OCI-LY7 (cell line): ENCODE measurements at places on chromosomes 1 and 21. TPM values are rescaled to one million over a fixed set of nuclear protein-coding genes. Genes with fewer than 3 reads are reported as not detected.
A peak's percentile ranks its signal among the peaks of the same experiment; 100 is the strongest.

DNA sequence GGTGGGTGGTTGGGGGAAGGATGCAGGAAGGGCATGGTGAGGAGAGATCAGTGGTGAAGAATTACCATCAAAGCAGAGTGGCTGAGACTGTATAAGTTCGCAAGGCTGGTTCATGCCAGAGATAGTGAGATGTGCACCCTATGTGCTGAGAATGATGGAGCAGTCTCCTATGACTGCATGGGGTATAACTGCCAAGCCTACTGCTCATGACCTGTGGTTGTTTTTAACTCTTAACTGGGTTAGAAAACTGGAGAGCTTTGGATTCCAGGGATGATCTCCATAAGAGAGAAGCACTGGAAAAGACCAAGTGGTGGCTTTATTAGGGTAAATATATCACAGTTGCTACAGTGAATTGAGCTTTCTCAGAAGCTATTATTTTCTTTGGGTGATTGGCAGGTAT is 16.2 kb downstream of the WNT2B start:
- DNase-seq, result no peak

The TTC22 gene
- not detected in 2 replicates for total RNA-seq

DNA sequence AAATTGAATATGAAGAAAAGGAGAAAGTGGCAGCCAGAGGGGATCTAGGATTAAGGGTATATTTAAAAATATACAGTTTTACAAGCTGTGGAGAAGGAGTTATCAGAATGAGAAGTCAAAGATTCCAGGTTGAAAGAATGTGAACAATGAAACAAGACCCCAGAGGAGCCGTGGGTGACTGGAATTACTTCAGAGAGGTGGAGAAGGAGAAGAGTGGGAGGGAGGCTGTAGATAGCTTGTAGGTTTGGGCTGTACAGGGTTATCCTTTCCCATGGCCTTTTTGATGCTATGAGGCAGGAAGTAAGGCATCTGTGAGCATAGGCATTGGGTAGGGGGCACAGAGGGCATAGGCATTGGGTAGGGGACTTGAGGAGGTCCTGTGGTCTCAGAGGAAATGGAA is 5.2 kb upstream of the S100A11 start:
- no peak for DNase-seq

DNA sequence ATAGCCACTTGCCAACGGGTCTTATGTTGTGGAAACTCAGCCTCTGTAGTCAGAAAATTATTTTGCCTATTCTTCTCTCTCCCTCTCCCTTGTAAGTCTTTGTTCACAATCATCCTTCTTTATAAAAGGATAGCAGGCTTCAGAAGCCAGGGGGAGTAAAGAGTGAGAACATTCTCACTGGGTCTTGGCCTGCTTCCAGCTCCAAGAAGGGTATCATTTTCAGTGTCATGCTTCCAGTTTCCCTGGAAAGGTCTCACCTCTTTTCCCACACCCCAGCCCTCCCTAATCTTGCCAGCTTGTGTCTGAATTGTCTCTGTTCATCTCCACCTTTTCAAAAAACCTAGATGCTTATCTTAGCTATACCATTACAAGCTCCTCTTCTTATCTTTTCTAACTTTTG is 346.2 kb upstream of the LRRC7 start:
- no peak for DNase-seq

DNA sequence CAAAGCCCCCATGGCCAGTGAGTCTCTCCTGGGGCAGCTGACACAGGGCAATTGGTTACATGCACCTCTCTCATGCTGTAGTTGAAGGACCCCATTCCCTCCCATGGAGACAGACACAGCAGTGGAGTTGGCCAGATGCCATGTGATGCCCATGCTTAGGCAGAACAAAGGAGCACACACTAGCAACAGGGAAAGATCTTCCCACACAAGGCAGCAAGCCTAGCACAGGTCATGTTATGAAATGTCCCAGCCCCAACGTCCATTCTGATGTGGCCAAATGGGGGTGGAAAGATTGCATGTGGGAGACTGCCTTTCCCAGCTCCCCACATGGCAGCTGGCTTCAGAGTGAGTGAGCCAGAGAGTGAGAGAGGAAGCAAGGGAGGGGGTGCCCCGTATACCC is 34.5 kb downstream of the AADACL4 start:
- DNase-seq, result no peak

DNA sequence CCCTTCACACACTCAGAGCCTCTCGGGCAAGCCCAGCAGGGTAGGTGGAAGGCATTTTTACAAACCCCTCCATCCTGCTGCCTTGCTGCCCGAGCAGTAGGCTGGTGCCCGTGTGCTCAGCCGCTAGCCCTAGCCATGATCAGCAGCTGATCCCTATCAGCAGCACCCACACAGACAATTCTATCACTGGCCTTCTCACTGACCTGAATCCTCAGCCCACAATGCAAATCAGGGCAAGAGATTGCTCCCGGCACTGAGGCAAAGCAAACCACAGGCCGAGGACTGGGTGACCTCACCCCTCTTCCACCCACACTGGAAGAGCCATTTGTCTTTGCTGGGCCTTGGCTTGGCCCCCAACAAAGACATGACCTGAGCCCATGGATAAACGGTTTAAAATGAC is 895 bp upstream of the PDZK1 start:
- DNase-seq, result no peak

The EPHB2 gene
- 0.53 and 0.59 TPM in 2 replicates for total RNA-seq

The HORMAD1 gene
- total RNA-seq, result 0.22 and 0.89 TPM in 2 replicates

The TSACC gene
- total RNA-seq, result 1.9 and 2.0 TPM in 2 replicates

DNA sequence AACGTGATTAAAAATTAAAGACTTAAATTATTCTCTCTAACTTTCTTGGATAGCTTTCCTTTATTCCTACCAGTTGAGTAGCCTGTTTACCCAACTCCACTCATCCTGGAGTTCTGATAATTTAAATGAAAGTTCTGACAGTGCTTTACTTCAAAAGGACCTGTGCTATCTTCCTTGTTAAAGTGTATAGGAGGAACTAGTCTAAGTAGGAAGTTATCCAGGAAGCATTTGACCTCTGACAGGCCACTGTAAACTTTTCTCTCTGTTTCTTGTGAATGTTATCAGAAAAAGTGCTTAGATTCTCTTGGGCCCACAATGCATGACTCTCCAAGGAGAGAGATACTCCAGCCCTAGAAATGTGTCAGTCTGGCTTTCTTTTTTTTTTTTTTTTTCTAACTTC is 9.2 kb downstream of the UAP1 start:
- no peak for DNase-seq

- DNase-seq, result no peak
Observed at GRCh38 chr1:153306303-153307220, 6.2 kb downstream of the PGLYRP3 start.

The SYTL1 gene
- total RNA-seq, result 81.7 and 91.6 TPM in 2 replicates

DNA sequence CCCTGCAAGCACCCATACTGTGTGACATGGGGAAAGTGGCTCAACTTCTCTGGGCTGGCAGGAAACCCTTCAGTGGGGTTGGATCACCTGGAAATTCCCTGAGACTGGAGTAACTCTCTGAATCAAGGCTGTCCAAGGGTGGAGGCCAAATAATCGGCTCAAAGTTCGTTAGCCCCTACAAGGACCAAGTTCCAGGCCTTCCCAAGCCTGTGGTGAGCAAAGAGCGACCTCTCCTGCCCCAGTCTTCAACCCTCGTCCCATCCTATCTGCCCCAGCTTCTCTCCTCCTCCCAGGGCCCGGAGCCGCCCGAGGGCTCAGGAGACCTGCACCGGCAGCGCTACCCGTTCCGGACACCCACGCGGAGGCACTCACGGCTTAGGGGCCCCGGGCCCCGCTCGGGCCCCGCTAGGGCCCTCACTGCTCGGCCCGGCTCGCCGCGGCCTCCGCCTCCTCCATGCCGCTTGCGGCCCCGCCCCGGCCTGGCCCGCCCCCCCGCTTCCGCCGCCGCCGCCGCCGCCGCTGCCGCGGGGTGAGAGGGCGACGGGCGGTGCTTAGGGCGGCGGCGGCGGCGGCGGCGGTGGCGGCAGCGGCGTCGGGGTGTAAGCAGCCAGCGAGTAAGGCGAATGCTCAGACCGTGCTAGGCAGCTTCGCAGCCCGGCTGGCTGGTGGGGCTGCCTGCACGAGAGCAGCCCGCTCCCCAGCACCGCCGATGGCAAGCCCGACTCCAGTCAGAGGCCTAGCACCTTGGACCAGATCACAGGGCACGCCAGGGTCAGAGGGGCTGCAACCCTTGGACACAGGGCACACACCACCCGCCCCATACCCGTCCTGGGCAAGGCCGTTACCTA is at the start of gene POMGNT1:
POMGNT1 (minus strand) TSS at position 471 of the 848 bp plus-strand sequence. CDS start 613 bp downstream, outside the sequence.
- DNase-seq, result peak; percentile 76

DNA sequence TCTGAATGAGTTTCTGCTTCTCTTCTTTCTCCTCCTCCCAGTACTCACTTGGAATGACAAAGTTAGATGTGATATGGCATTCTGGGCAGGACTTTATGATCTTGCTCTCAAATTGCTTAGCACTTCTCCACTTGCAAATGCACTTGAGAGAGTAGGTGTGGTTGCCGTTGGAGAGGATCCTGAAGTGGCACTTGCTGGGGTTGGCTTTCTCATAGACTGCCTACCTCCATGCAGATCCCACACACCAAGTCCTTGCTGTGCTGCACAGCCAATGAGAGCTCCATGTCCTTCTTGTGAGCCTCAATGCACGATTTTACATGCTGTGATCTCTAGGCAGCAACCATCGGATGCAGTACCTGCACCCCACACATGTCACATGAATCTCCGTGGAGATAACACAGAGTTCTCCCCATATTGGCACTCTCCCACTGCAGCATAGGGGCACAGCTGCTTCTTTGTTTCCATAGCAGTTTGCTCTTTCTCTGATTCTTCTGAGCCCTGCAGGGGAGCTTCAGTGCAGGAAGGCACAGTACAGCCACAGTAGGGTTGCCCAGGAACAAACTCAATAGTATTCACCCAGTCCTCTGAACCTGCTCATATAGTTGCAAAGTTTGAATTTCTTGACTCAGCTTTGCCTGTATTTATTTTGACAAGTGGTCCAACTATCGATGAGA is 45.2 kb downstream of the ZNF691 start:
- DNase-seq, result no peak

- DNase-seq, result no peak
Observed at GRCh38 chr1:225937048-225937968, 3.7 kb downstream of the LEFTY2 start.
